ENCODE measurements at places on chromosomes 2 and 18.
A peak's percentile ranks its signal among the peaks of the same experiment; 100 is the strongest.

DNA sequence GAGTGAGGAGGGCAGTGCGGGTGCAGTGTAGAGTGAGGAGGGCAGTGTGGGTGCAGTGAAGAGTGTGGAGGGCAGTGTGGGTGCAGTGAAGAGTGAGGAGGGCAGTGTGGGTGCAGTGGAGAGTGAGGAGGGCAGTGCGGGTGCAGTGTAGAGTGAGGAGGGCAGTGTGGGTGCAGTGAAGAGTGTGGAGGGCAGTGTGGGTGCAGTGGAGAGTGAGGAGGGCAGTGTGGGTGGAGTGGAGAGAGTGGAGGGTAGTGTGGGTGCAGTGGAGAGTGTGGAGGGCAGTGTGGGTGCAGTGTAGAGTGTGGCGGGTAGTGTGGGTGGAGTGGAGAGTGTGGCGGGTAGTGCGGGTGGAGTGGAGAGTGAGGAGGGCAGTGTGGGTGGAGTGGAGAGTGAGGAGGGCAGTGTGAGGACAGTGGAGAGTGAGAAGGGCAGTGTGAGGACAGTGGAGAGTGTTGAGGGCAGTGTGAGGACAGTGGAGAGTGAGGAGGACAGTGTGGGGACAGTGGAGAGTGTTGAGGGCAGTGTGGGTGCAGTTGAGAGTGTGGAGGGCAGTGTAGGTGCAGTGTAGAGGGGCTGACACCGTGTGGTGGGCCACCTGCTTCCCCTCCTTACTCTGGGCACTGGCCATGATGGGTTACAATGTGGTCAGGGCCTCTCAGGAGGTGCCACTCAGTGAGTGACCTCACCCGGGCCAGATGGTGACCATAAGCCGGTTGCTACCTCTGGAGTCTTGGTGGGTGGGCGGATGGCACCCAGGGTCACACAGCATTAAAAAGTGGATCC, 28.5 kb downstream of the INPP4A start:
- no peak for DNase-seq

- no peak for DNase-seq
Observed at GRCh38 chr2:240326886-240327285, 108.6 kb upstream of the GPC1 start.

DNA sequence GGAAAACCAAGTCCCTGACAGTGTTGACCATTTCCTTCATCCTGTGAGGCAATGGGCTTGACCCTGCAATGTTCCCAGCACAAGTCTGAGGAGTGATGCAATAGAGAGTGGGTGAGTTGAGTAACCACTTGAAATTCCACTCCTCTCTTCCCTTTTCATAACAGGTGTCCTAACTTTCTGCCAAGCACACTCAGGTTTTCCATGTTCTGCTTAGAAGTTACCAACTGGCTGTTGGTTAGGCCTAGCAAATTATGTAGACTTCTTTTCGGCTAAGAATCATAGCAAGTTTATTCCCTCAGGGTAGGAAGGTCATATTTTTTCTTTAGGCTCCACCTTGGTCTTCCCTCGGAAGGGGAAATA, 11.5 kb downstream of the GNLY start:
- no peak for DNase-seq

- DNase-seq, result peak; percentile 79
Observed at GRCh38 chr18:77132369-77133050, at the start of gene MBP. TSS of gene MBP (minus strand) at chr18:77132783. CDS start at chr18:77105261, 27,522 bp downstream.

DNA sequence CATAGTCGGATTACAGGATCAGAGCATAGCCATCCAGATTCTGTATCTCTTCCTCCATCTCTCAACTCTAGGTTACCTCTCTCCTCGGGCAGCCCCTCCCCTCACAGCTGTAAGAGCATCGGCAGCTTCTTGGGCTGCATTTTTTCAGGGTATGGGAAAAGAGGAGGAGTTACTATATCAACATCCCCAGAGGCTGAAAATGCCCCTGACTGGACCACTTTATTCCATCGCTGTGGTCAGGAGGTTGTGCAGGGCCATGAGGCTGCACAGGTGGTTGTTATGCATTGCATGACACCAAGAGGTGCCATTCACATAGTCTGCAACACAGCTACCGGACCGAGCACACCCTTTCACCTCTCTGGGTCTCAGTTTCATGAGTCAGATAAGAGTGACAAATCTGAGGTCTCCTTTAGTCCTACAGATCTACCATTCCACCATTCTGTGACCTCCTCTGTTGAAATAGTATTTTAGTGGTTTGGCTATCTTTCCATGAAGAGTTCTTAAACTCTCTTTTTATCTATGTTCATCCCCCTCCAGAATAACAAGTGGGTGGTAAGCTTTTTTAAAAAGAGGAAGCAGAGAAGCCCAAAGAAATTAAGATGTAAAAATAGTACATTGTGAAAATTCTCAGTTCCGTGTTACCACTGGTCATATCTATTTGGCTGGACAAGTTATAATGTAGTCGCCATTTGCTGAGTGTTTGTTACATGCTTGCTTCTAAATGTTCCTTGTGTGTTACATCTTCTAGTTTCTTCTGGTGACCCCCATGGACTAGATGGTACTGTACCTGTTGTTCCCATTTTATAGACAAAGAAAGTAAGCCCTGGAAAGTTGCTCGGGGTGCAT, 56.6 kb upstream of the SLC1A4 start:
- DNase-seq, result no peak

DNA sequence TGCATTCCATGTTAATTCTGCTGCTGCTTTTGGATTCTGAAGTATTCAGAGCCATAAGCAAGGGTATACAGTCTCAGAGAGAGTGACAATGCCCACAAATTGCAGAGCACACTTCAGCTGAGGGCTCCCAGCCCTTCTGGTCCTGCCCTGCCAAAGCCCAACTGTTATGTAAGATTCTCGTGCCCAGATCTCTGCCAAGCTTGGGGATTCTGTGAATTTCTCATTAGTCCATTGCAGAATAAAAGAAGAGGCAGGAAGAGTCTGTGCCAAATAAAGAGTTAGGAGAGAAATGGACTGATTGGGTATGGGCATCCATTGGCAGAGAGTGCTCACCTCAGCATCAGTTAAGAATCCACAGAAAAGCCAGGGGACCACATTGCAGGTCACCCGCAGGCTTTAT, 112.0 kb upstream of the PNPT1 start:
- no peak for DNase-seq

GRCh38 chr2:172280571-172281361, 146.6 kb upstream of the ITGA6 start:
- DNase-seq, result no peak

GRCh38 chr18:57353940-57354461, 1.6 kb downstream of the ST8SIA3 start:
- DNase-seq, result peak; percentile 37

GRCh38 chr2:96575785-96576456, 39.4 kb downstream of the ARID5A start:
- DNase-seq, result no peak

DNA sequence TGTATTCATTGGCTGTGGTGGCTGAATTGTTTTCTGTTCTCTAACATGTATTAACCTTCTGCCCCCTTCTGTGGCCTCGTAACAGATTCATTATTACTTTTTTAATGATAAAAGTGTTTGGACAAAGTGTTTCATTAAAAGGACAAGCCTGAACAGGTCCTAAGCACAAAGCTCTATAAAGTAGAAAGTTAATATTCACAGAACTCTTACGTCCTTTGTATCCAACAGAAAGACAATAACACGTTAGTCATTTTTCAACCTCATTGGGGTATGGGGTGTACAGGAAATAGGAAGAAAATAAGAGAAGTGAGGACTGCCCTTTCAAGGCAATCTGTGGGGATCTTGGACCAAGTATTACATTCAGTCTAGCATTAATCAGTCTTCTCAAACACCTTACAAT, 105.5 kb upstream of the RGPD4 start:
- DNase-seq, result no peak

DNA sequence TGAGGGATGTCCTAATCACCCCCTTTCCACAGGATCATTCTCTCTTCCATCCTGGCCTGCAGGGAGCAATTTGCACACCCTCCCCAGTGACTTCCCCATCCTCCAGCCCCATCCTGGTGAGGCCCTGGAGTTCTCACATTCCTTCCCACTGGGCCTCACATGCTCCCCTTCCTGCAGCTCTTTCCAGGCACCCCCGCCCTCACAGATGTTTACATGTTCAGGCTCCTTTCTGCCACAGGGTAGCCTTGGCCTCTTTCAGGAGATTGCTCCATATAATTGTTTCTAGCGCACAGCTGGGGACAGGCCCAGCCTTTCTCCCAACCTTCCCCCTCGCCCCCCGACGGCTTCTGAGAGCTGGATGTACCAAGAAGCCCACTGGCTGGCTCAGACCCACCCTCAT, 288.4 kb upstream of the TRIB2 start:
- no peak for DNase-seq

DNA sequence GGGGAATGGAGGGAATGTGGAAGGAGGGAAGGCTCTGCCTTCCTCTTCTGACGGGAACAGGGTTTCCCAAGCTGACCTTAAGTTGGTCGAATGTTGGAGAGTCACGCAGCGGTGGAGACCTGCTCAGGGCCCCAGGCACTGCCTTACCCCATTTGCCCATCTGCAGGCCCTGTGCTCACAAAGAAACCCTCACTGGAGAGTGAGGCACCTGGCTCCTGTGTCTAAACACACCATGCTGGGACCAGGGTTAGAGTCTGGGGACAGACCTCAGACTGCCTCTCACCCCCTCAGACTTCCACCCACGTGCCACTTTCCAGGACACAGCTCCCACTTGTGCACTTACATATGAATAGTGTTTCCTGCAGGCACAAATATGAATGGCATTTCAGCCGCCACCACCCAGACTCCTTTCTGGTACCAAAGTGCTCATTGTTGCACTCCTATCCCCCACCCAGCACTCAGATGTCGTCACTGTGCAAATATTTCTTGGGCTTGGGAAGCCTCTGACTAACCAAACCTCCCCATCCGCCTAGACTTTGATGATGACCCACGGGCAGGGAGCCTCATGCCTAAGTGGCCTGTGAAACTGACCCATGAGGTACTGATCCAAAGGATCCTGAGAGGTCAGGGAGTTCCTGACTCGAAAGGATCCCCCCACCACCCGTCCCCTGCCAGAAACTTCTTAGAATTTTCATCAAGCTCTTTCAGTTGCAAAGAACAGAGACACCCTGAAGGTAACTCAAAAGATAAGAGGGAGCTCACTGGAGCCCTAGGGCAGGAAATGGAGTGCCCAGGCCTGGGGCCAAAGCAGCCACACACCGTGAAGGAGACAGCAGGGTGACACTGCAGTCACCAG, 78.3 kb downstream of the STPG4 start:
- no peak for DNase-seq

GRCh38 chr18:75305984-75306383, 95.4 kb downstream of the TSHZ1 start:
- no peak for DNase-seq

DNA sequence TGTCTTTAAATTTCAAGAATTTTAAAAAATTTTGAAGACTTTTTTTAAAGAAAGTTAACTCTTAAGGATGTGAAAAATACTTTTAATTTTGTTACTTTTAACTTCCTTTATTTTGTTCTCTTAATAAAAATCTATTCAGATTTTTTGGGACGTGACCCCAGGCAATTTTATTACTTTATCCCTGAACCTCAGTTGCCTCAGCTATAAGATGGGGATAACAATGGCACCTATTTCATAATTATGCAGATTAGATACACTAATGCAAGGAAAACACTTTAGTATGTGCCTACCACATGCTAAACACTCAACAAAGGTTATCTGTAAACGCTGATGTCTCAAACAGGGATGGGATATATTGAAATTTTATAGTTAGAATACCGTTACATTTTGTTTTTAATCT, 1.5 kb upstream of the SCYGR1 start:
- DNase-seq, result no peak

GRCh38 chr2:85992611-85993010, 103.8 kb upstream of the ST3GAL5 start:
- no peak for DNase-seq

GRCh38 chr2:73925033-73925704, 1.5 kb upstream of the DGUOK start:
- DNase-seq, result peak; percentile 27

DNA sequence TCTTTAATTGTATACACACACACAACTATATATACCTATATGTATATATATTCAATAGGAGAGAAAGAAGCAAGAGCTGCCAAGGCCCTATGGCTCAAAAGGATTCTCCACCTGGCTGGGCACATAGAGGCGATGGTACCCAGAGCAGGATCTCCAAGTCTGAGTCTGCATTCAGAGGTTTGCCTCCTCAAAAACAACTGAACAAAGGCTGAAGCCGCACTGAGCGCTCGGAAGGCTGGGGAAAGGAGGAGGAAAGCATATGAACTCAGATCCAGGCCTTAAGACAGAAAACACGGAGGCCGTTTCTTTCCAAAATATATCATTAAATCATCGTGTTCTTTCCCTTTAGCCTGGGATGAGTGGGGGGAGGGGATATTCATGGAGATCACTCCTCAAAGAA, 3.6 kb downstream of the HOXD12 start:
- no peak for DNase-seq

DNA sequence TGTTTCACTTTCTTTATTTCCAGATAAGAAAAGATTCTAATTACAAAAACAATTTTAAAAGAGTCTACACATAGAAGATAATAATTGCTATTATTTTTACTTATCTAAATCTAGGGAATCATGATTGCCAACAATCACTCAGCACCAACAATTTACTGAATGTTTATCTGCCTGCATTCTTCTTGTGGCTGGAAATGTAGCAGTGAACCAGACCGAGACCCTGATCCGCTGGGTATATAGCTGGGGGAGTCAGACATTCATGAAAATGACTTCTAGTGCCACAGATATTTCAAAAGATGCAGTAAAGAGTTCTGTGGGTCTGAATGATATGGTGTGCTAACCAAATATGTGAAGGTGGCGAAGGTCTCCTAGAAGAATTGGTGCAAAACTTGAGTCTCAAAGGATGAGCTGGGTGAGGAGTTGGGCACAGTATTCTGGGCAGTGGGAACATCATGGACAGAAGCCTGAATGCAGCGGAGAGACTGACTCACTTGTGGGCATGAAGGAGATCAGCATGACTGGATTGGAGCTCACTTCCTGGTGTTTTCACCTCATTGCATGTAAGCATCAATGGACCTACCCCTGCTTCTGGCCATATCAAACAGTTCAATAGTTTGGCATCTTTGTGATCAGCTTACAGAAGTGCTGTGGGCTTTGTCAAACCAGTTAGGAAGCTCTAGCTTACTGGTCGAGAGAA, 26.1 kb upstream of the FN1 start:
- DNase-seq, result no peak

DNA sequence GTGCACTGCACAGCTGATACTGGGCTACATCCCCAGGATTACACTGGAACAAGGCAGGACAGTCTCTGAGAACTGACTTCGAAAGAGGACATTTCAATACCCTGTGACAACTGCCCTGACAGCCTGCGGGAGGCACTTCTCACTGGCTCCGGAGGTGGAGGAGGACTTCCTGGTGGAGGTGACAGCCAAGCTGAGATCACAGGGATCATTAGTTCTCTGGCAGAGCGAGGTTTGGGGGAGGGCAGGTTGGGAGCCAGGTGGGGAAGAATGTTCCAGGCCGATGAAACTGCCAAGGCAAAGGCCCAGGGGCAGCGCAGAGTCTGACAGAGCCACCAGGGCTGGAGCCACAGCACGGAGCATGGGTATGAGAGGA, 28.0 kb upstream of the NPAS2 start:
- no peak for DNase-seq

- DNase-seq, result no peak
Observed at GRCh38 chr2:144048631-144049060, 471.3 kb downstream of the ZEB2 start.

All from activated CD8-positive, alpha-beta T cell treated with anti-CD3 and anti-CD28 coated beads for 36 hours (primary cell).